Cerebellar nuclear complex (tissue), 1 donor: ENCODE measurements at places on chromosomes 5 and 9.

DNA sequence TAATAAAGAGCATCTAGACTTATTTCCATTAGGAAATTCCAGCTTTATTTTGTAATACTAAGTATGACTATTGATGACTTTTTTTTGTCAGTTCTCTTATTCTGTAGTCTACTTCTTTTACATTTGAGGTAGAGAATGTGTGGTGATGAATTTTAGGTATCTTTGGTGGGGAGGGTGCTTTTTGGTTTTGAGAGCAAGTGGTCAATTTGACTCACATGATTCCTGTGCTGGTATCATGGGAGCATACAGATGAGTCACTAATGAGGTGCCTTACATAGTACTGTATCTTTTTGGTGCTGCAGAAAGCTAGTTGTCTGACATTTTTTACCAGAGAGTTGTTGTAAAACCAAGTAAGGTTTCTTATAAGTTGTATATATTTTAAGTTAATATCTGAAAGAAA, 35.3 kb downstream of the ERBIN start:
- DNase-seq = no peak

DNA sequence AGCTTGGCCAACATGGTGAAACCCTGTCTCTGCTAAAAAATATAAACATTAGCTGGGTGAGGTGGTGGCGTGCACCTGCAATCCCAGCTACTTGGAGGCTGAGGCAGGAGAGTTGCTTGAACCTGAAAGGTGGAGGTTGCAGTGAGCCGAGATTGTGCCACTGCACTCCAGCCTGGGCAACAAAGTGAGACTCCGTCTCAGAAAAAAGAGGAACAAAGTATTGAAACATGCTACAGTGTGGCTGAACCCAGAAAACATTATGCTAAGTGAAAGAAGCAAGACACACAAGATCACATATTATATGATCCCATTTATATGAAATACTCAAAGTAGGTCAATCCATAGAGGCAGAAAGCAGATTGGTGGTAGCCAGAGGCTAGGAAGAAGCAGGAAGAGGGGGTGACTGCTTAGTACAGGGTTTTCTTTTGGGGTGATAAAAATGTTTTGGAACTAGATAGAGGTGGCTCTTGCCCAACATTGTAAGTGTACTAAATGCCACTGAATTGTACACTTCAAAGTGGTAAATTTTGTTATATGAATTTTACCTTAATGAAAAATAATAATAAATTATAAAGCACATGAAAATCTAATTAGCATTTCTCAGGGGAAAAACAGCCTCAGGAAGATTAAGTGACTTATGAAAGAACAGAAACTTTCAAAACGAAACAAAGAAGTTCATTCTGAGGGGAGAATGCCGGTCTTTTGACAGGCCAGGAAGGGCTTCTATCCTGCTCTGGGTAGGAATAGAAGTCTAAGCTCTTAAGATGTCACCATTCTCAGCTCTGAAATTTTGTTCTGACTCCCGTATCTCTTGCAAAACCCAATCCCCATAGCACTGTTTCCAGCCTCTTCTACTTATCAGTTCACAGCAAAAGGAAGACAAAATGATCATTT, 161.1 kb upstream of the TBCA start:
- DNase-seq = no peak

DNA sequence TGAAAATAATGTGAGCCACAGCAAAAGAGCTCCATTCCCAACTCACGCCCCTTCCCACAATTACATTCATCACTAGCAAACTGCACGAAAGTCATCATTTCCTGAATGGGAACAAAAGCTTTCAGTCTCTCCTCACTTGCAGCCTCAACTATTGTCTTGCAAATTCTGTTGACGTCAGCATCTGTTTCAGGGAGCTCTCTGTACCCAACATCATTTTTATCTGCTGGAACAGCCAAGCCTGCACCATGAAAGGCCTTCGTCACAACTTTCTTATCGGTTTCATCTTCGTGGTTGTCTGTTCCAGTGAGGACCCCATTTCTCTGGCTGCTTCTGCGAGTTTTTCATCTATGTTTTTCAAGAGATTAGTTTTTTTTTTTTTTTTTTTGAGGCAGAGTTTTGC, 14.3 kb upstream of the RNF130 start:
- DNase-seq = no peak

DNA sequence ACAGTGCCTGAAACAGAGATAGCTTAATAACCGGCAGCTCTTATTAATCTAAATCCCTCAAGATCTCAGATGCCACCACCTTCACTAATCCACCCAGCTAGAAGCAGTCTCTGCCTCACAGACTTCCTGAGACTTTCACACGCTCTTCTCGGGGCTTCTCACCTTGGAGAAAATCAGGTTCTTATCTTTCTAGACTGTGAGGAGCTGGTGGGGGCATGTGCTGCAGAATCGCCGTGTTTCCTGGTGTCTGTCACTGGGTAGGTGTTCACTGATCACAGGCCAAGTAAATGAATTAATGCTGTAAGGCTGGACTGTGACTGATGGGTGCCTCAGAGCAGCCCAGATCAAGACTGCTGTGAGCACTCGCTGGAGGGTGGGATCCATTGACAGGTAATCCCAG, 101.7 kb downstream of the PSD2 start:
- no peak for DNase-seq

DNA sequence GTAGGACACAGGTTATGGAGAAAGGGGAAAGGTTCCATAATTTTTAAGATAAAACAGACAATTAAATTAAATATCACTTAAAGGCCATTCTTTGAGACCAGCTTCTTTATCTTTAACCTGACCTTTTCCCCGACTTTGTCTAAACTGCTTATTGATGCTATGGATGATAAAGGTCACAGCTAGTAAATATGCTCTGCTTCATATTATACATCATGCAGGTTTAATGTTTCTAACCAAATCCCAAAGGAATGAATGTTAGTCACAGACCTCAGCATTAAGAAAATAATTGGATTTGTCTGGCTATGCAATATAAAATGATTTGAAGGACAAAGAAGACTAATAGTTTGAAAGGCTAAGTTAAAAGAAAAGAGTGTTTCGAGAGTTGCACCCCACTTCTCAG, 147.6 kb downstream of the ST8SIA4 start:
- no peak for DNase-seq

- DNase-seq = no peak
Measured at GRCh38 chr9:137146527-137146918, 7.6 kb downstream of the GRIN1 start.

- no peak for DNase-seq
Measured at GRCh38 chr5:72394688-72395087, 74.5 kb downstream of the PTCD2 start.

GRCh38 chr5:116004248-116004647, 28.0 kb upstream of the ARL14EPL start:
- no peak for DNase-seq

DNA sequence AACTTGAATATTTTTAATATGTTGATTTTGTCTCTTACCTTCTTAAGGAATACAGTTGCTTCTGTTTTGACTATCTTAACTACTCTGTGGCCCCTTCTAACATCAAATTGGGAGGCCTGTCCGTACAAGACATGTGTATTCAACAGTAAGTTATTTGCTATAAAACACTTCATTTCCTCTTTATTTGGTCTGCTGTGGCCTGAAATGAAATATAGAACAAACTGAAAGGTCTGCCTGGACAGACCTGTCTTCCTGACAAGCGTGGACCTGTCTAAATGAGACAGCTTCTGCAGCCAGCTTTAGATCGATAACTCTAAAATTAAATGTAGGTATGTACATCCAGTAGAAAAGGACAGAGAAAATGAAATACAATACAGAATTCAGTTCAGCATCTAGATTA, 2.2 kb upstream of the LPAR1 start:
- no peak for DNase-seq

DNA sequence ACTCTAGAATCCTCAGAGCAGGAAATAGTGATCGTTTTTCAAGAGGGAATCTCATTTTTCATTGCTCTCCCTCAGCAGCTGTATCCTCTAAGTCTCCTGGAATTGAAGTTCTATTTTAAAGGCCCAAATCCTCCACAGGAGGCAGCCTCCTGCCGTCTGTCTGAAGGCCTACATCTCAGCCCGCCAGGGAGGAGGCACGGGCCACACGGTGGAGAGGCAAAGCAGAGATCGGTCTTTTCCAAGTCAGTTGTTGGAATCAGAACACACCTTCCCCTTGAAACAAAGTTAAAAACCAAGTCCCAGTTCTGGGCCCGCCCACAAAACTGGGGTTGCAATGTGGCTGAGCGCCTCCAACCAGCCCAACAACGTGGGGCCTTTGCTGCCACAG, 68.7 kb downstream of the RAPGEF1 start:
- DNase-seq = no peak

DNA sequence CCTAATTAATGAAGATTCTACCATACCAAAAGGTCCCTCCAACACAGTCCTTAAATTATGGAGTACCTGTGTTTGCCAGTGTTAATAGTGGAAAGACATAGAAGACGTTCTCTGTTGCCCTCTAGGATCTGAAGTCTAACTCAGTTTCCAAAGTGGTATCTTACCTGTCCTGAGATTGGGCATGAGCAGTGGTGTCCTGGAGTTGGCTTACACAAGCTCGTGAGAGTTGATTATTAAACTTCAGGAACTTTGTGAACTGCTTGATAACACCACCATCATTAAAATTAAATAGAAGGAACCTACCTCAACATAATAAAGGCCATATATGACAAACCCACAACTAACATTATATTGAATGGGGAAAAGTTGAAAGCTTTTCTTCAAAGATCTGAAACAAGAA, 60.9 kb upstream of the SMARCA2 start:
- DNase-seq = no peak

GRCh38 chr5:149411738-149412519, 32.8 kb upstream of the IL17B start:
- no peak for DNase-seq

DNA sequence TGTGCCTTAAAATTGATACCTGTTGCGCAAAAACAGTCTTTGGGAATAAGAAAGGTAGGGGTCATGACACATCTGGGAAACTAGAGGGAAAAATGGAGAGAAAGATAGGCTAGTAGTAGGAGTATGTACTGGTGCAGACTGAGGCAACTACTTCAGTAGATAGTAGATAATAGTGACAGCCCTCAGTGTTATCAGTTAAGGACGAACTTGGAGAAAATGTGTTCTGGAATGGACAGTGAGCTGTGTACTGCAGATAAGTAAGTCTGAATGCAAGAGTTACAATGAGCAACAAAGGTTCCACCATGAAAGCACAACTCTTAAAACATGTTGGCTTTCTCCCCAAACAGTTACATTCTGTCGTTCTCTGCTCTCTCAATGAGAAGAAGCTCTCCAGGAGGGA, 6.5 kb upstream of the INSL6 start:
- DNase-seq = no peak

GRCh38 chr9:115289757-115290208, 171.8 kb upstream of the TNC start:
- no peak for DNase-seq

DNA sequence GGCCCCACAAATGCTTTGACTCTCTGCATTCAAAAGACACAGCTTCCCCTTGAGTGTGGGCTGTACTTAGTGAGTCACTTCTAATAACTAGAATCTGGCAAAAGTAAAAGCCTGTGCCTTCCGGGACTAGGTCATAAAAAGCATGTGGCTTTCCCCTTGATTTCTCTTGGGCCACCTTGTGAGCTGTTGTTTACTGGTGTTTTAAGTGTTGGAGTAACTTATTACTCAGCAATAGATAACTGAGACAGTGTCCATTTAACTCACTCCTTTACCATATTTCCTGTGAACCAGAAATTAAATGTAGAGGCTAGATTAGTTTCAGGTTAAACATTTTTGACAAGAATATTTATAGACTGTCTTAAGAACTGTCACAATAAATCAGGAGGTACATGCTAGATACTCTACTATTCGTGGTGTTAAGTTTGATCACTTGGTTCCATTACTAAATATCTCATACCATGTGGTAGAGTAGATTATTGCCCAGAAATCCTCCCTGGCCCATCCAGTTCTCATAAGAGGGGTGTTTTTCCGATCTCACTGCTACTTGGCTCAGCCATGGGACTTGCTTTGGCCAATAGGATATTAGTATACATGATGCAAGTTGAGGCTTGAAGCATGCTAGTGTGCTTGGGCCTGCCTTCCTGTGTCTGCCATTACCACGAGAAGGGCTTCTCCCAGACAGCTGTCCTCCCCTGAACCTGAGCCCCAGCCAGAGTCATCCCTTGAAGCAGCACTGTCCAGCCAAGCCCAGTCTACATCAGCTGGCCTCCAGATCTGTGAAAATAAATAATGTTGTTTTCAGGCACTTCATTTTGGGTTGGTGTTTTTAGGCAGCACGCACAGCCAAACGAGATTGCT, 10.4 kb upstream of the CMBL start:
- DNase-seq = no peak

DNA sequence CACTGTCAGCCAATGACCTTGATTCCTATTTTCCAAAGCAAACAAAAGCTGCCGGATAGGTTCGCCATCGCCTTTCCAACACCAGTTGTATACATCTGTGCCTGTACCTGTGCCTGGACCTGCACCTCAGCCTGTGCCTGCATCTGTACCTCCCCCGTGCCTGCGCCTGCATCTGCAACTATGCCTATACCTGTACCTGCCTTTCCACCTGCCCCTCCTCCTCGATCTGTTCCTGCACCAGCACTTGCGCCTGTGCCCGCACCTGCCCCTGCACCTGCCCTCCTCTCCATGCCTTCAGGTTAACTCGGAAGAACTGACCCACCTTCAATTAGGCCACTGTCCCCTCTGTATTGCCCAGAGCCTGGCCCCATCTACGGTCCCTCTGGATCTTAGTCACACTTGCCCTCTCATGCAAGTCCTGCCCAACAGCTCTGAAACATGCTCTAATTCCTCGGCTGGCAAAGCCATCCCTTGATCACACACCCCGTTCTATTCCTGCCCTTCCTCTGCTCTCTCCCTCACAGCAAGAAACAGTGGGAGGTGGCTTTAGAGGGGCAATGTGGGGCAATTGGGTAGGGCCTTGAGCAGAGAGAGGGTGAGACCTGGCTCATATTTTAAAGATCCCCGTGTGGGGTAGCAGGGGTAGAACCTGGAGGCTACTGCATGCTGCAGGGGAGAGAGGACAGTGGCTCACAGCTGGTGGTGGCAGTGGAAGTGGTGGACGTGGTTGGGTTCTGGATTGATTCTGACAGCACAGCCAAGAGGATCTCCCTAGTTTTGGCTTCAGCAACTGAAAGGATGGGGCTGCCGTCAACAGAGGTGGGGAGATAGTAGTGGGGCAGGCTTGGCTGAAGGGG, 59.6 kb upstream of the PHYKPL start:
- DNase-seq = no peak

- DNase-seq = no peak
Measured at GRCh38 chr9:81393985-81394811, 295.1 kb downstream of the TLE1 start.

DNA sequence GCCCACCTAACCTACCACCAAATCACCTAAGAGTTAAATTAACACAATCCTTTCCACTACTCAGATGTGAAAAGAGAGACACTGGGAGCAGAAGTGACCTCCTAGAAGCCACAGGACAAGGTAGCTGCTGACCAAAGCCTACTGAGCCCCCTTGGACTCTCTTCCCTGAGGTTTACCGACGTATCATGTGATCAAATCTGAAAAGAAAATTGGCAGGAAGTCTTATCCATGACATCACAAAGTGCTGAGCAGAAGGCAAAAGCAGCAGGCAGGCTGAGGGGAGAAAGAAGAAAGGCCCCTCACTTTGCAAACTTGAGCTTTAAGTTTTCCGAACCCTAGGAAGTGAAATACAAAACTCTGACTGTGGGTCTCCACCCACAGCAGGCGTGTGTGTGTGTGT, 11.1 kb downstream of the PRELID2 start:
- no peak for DNase-seq
